ENCODE measurements at places on chromosomes 16 and 17. TPM values are rescaled to one million over a fixed set of nuclear protein-coding genes. Genes with fewer than 3 reads are reported as not detected.

DNA sequence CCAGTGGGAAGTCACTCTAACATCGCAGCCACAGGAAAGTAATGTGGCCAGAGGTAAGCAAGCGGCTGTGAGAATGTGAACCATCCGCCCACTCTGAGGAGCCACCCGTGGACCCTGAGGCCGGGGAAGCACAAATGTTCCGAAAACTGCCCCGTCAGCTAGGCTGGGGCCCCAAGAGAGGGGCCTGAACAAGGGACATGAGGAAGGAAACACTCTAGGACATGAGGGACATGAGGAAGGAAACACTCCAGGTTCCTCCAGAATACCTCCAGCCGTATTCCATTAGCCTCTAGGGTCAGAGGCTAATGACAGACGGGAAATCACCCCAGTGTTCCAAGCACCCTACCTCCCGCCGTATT, 317 bp downstream of the TEFM start:
- peaks cover 15% of the 10 kb centered on the region for H3K4me1 ChIP-seq
- peak overlapping the region; percentile 91 for H3K27ac ChIP-seq
- no peaks in the 10 kb centered on the region for H3K36me3 ChIP-seq

- peaks cover 12% of the 10 kb centered on the region for H3K4me1 ChIP-seq
- no peak for DNase-seq
- H3K27me3 ChIP-seq = no peaks in the 10 kb centered on the region
- no peak overlapping the region for H3K4me3 ChIP-seq
Measured at GRCh38 chr16:50298075-50298460, 31.7 kb downstream of the ADCY7 start.

DNA sequence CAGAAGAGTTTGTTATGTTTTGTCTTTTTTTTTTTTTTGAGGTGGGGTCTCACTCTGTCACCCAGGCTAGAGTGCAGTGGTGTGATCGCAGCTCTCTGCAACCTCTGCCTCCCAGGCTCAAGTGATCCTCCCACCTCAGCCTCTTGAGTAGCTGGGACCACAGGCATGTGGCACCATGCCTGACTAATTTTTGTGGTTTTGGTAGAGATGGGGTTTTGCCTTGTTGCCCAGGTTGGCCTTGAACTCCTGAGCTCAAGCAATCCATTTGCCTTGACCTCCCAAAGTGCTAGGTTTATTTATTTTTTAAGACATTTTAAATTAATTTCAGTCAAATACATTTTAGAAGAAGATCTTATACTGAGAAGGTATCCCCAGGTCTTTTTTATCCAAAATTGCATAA, 366.7 kb downstream of the KCNJ2 start:
- no peaks in the 10 kb centered on the region for H3K36me3 ChIP-seq
- no peak overlapping the region for H3K27ac ChIP-seq
- no peak overlapping the region for H3K4me3 ChIP-seq
- H3K4me1 ChIP-seq = no peaks in the 10 kb centered on the region
- DNase-seq = no peak
- H3K27me3 ChIP-seq = no peaks in the 10 kb centered on the region

C1QTNF1 gene
- 15.5 TPM for total RNA-seq

NACA2 gene
- total RNA-seq = 0.28 TPM

DBF4B gene
- 5.4 TPM for total RNA-seq

DNA sequence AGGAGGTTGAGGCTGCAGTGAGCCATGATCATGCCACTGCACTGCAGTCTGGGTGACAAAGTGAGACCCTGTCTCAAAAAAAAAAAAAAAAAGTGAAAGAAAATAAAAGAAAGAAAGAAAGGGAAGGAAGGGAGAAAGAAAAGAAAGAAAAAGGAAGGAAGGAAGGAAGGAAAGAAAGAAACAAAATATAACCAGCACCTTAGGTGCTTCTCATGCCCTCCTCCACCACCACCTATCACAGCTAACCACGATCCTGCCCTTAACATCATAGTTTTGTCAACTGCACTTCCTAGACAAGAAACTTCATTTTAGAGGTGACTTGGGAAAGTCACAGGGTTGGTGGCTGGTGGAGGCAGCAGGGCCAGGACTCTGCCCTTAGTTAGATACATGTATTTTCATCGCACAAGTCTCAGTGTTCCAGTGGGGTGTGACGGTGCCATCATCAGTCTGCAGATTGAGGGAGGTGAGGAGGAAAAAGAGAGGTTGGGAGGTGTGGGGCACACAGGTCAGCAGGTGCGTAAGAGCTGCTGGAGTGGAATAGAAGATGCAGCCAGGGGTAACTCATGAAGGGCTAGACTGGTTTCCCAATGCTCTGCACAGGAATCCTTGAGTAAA, 10.0 kb downstream of the SUPT4H1 start:
- no peaks in the 10 kb centered on the region for H3K27me3 ChIP-seq
- H3K36me3 ChIP-seq = peaks cover 30% of the 10 kb centered on the region
- H3K4me1 ChIP-seq = peaks cover 24% of the 10 kb centered on the region
- no peak overlapping the region for H3K4me3 ChIP-seq
- H3K27ac ChIP-seq = no peak overlapping the region

- peaks cover 3% of the 10 kb centered on the region for H3K27me3 ChIP-seq
- no peaks in the 10 kb centered on the region for H3K36me3 ChIP-seq
- peaks cover 24% of the 10 kb centered on the region for H3K4me1 ChIP-seq
Measured at GRCh38 chr17:17413215-17413792, 63.5 kb upstream of the MED9 start.

GRCh38 chr16:67333315-67333714, 6.7 kb downstream of the LRRC36 start:
- DNase-seq = no peak
- H3K4me1 ChIP-seq = no peaks in the 10 kb centered on the region
- H3K4me3 ChIP-seq = no peak overlapping the region
- H3K27ac ChIP-seq = no peak overlapping the region
- no peaks in the 10 kb centered on the region for H3K27me3 ChIP-seq

DNA sequence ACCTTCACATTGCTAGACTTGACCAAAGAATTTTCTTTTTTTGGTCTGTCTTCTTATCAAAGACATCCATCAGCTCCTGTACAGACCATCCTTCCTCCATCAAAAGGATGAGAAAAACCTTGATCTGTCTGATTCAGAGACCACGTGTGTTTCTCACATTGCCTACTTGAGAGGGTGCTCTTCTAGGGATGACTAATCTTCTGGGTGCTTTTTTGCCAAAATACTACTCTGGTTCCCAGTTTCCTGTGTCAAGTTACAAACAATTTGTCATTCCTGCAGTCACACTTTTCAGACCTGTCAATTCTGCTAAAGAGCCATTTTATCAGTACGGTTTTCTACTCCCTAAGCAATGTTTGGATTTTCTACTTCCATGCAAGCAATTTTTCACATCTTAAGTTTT, 492.2 kb downstream of the CDH11 start:
- no peaks in the 10 kb centered on the region for H3K4me1 ChIP-seq
- no peak overlapping the region for H3K27ac ChIP-seq
- no peaks in the 10 kb centered on the region for H3K27me3 ChIP-seq
- H3K36me3 ChIP-seq = no peaks in the 10 kb centered on the region

DNA sequence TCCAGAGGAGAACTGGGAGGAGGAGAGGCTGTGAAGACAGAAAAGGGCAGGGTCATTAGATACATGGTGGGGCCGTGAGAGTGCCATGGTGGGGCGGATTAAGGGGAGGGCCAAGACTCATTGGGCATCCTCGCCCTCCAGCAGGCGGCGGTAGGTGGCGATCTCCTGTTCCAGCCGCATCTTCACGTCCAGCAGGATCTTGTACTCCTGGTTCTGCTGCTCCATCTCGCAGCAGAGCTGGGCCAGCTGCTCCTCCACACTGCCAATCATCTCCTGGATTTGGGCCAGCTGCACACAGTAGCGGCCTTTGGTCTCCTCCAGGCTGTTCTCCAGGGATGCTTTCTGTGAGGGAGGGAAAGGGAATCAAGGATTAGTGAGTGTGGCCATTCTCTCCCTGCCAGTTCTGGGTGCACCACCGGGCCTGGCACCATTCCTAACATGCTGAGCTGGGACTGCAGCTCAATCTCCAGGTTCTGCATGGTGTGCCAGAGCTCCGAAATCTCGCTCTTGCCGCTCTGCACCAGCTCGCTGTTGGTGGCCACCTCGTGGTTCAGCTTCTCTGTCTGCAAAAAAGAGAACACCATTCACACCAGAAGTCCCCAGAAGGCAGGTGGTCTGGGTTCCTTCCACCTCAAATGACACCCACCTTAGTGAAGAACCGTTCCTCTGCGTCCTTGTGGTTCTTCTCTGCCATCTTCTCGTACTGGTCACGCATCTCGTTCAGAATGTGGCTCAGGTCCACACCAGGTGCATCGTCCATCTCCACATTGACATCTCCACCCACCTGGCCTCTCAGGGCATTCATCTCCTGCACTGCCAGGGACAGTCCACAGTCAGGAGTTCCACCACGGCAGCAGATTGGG, 129.0 kb downstream of the CCDC144A start:
- no peaks in the 10 kb centered on the region for H3K36me3 ChIP-seq
- no peak overlapping the region for H3K4me3 ChIP-seq
- no peak overlapping the region for H3K27ac ChIP-seq
- DNase-seq = no peak

GRCh38 chr17:40515011-40515410, 13.6 kb upstream of the TNS4 start:
- no peak overlapping the region for H3K4me3 ChIP-seq
- H3K27ac ChIP-seq = no peak overlapping the region
- H3K4me1 ChIP-seq = no peaks in the 10 kb centered on the region
- H3K27me3 ChIP-seq = no peaks in the 10 kb centered on the region

PRR35 gene
- 0.06 TPM for total RNA-seq

ZG16B gene
- total RNA-seq = 0.59 TPM

SLC13A2 gene
- total RNA-seq = 0.06 TPM

DNA sequence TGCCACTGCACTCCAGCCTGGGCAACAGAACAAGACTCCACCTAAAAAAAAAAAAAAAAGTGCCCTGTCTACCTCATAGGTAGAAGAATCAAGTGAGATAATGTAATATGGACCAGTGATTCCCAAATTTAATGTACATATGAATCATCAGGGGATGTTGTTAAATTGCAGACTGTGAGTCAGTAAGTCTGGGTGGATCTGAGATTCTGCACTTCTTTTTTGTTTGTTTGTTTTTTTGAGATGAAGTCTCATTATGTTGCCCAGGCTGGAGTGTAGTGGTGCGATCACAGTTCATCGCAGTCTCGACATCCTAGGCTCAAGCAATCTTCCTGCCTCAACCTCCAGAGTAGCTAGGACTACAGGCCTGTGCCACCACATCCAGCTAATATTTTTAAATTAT, 31.6 kb downstream of the HOXB1 start:
- no peaks in the 10 kb centered on the region for H3K36me3 ChIP-seq
- H3K4me1 ChIP-seq = no peaks in the 10 kb centered on the region
- no peaks in the 10 kb centered on the region for H3K27me3 ChIP-seq
- no peak for DNase-seq

TMEM92 gene
- total RNA-seq = 1.2 TPM

ARHGDIG gene
- total RNA-seq = 24.9 TPM

ITGAL gene
- 1.2 TPM for total RNA-seq

DNA sequence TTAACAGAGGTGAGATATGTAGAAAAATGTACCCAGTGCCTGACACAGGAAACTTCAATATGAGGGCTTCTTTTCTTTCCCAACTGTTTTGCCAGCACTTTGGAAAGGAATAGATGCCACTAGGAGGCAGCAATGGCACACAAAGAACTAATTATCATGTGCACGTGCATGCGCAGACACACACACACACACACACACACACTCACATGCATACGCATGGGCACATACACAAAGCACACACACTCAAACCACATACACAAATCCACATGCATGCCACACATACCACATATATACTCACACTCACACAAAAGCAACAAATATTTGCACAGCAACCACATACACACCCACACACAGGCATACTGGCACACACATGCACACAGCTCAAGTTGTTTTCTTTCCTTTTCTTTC, 8.8 kb upstream of the CEP112 start:
- no peak overlapping the region for H3K4me3 ChIP-seq
- H3K4me1 ChIP-seq = no peaks in the 10 kb centered on the region
- H3K27ac ChIP-seq = no peak overlapping the region
- H3K27me3 ChIP-seq = no peaks in the 10 kb centered on the region
- H3K36me3 ChIP-seq = no peaks in the 10 kb centered on the region

GRCh38 chr17:54425671-54426070, 475.0 kb upstream of the TOM1L1 start:
- H3K27ac ChIP-seq = no peak overlapping the region
- no peaks in the 10 kb centered on the region for H3K27me3 ChIP-seq
- no peaks in the 10 kb centered on the region for H3K4me1 ChIP-seq
- H3K4me3 ChIP-seq = no peak overlapping the region

GRCh38 chr16:87847785-87848675, 21.3 kb downstream of the SLC7A5 start:
- peaks cover 67% of the 10 kb centered on the region for H3K36me3 ChIP-seq
- no peak overlapping the region for H3K4me3 ChIP-seq
- no peaks in the 10 kb centered on the region for H3K27me3 ChIP-seq
- H3K4me1 ChIP-seq = peaks cover 72% of the 10 kb centered on the region
- peak overlapping the region; percentile 78 for H3K27ac ChIP-seq
- DNase-seq = peak; percentile 74

PTRH2 gene
- total RNA-seq = 17.1 TPM

- H3K27ac ChIP-seq = peak overlapping the region; percentile 68
- H3K36me3 ChIP-seq = peaks cover 16% of the 10 kb centered on the region
- H3K27me3 ChIP-seq = peaks cover 3% of the 10 kb centered on the region
- no peak overlapping the region for H3K4me3 ChIP-seq
- DNase-seq = peak; percentile 75
- H3K4me1 ChIP-seq = peaks cover 54% of the 10 kb centered on the region
Measured at GRCh38 chr17:40457964-40458791, 14.9 kb downstream of the IGFBP4 start.

DNA sequence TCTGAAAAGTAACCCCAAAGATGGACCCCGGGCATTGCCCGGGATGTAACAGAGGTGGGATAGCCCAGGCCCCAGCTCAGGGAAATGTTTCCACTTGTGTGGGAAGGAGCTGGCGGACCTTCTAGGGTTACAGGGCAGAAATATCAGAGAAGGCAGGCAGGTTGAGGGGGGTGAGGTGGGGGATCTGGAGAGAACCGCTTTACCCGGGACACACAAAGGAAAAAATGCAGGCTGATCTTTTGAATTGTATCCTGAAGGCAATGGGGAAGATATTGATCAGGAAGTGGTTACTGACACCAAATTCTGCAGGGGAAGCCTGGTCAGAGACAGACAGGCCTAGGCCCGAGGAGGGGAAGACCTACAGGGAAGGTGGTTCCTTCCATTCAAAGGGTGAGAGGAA, 3.5 kb downstream of the SLC47A1 start:
- peaks cover 34% of the 10 kb centered on the region for H3K4me1 ChIP-seq
- DNase-seq = no peak
- no peak overlapping the region for H3K4me3 ChIP-seq
- H3K36me3 ChIP-seq = no peaks in the 10 kb centered on the region

DNA sequence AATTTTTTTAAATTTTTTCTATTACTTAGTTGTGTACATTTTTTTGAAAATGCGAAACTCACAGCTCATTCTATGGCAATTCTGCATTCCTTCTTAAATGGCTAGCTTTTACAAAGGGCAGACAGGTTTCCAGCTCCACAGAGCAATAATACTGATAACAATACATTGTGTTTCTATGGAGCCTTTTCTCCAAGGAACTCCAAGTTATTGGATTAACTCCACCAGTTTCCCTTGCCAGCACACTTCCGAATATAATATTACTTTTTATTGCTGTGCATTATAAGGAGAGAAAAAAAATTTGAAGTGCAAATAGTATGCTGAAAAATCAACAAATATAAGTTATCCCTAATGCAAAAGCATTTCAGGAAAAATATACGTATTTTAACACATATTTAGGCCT, 127.5 kb upstream of the PSMD7 start:
- H3K27me3 ChIP-seq = no peaks in the 10 kb centered on the region
- no peaks in the 10 kb centered on the region for H3K4me1 ChIP-seq
- H3K27ac ChIP-seq = no peak overlapping the region
- no peaks in the 10 kb centered on the region for H3K36me3 ChIP-seq

GFOD2 gene
- total RNA-seq = 26.8 TPM

- no peak for DNase-seq
- H3K27ac ChIP-seq = no peak overlapping the region
- H3K36me3 ChIP-seq = peaks cover 13% of the 10 kb centered on the region
- H3K4me1 ChIP-seq = no peaks in the 10 kb centered on the region
- H3K27me3 ChIP-seq = no peaks in the 10 kb centered on the region
- no peak overlapping the region for H3K4me3 ChIP-seq
Measured at GRCh38 chr16:47519037-47519436, 57.9 kb downstream of the PHKB start.

TPSD1 gene
- total RNA-seq = not detected

Data from spinal cord (tissue), 10 donors.